Anterior cingulate cortex (tissue), 58 donors: ENCODE measurements at places on chromosomes 3 and 15.

DNA sequence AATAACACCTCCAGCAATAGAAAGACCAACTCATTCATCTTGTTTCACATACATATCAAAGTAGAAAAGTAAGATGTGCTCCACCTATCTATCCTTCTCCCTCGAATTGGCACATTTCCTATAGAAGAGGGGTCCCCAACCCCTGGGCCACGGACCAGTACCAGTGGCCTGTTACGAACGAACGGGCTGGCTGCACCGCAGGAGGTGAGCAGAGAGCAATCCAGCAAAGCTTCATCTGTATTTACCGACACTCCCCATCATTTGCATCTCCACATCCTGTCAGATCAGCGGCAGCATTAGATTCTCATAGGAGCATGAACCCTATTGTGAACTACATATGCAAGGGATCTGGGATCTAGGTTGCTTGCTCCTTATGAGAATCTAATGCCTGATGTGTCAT lies 95.0 kb upstream of the CGNL1 start:
- DNase-seq: no peak

DNA sequence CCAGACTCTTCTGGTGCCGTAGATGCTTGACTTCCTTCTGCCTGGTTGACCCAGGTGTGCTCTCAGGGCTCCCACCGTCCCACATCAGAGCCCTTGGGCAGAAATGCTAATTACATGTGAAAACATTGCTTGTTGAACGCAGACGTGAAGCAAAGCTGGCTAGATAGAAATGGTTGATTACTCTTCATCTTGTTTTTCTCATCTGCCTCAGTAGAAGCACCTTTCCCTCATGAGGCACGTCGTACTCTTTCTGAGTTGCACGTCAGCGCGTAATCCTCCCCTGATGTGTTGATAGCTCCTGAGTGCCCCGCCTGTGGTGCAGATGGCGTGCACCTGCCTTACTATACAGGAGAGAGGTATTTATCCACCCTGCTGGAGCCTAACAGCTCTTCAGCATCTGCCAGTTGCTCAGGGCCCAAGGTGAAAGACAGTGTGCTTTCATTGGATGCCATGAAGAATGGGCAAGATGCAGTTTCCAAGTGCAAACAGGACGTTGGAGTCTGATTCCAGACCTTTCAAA lies 18.1 kb downstream of the MAP6D1 start:
- no peak for DNase-seq

- DNase-seq: no peak
These were observed 344.1 kb downstream of the UNC13C start for GRCh38 chr15:54322341-54322740.

DNA sequence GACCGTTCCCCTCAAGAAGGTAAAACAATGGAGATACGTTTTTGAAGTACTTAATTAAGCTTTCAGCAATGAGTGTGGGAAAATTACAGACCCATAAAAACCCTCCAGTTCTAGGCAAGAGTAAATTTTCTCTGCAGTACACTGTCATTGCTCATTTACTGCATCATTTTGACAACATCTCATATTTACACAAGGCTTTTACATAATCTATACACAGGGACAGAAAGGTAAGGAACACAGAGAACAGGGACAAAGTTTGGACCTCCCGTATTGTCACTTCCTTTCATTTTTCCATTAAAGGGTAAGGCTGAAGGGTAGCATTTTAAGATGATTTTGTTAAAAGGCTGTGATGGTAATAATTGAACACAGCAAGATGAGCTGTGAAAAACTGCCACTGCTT lies 7.4 kb upstream of the HGD start:
- no peak for DNase-seq

DNA sequence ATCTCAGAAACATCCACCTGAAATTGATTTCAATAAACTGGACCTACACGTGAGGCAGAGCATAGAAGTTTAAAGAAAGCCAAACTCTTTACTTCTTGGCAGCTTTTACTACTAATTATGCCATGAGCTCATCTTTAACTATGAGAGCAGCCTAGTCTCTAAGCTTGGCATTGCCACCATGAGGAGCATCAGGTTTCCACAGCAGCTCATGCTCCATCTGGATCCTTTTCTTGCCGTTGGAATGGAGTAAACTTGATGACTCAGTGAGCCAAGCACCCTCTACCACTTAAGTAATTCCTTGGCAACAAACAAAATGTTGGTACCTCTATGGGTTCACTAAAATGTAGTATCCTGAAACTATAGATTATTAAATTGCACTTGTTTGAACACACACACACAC lies 583.2 kb downstream of the EPHA3 start:
- no peak for DNase-seq

GRCh38 chr3:61439122-61439458 lies 122.3 kb upstream of the PTPRG start:
- DNase-seq: no peak

GRCh38 chr15:67024998-67025368 lies 40.4 kb upstream of the SMAD3 start:
- no peak for DNase-seq

- DNase-seq: no peak
These were observed 25.7 kb upstream of the ANO10 start for GRCh38 chr3:43647331-43648166.

GRCh38 chr15:44308415-44308814 lies 19.9 kb downstream of the GOLM2 start:
- DNase-seq: no peak

DNA sequence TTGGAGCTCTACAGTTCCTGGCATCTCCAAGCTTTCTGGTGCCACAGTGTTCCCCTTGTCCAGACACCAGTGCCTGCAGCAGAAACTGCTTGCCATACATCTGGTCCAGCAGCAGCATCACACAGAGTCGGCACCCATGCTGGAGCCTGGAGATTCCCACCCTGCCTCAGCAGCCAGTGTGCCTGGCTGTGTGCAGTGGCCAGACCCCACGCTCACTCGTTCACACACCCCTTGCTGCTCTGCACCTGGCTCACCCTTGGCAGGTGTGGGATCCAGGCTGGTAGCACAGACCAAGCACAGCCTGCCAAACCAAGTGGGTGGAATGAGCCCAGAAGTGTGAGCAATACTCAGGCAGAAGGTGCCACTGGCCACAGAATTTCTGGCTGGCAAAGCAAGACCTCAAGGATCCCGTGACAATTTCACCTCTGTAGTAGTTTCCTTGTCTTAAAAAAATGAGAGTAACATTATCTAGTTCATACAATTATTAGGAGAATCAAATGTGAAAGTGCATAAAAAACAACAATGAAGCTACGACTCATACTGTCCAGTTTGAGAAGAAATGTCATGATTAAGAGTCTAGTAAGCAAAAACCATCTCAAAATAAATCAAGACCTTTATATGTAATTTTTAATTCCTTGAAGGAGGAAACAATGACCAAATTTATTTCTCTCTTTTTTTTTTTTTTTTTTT lies 22.9 kb upstream of the ZBED2 start:
- no peak for DNase-seq

GRCh38 chr3:135218304-135218703 lies 423.2 kb downstream of the EPHB1 start:
- no peak for DNase-seq
